ENCODE measurements at places on chromosomes 16 and 17.
A peak's percentile ranks its signal among the peaks of the same experiment; 100 is the strongest.

DNA sequence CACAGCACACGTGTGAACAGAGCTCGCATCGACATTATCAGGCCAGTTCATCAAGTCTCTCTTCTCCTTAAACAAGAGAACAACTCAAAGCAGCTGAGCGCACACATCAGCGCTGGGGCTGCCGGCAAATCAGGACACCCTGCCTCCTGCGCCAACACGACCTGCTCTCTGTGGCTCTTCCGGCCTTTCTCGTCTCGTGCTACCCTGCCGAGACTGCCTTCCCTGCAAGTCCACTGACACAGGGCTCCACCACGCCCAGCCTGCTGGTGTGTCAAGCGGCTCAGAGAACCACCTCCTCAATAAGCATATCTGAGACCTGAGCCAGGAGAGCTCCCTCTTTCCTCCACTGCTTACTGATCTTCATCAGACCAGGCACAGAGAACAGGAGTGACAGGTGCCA lies 96.9 kb downstream of the ZNF778 start:
- DNase-seq, result peak; percentile 85

DNA sequence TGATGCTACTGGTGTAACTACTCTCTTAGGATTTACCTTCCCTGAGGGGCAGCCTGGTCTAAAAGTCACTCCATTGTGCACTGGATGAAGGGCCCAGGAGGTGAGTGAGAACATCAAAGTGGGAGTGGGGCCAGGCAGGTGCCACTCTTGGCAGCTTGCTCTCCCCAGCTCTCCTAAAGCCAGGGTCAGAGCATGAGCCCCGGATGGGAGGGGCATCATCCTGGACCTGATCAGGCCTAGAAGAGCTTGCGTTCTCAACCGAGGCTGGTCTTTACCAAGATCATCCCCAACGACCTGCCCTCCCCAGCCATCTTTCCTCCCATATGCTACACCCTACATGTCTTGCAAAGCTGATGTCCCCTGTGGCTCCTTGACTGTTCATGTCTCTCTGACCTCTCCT lies 87.1 kb downstream of the AIPL1 start:
- no peak for DNase-seq

GRCh38 chr17:4509401-4509800 lies 10.7 kb downstream of the SPNS2 start:
- peak; percentile 38 for DNase-seq

GRCh38 chr16:31754998-31755615 lies 118.5 kb upstream of the ZNF267 start:
- DNase-seq, result no peak

DNA sequence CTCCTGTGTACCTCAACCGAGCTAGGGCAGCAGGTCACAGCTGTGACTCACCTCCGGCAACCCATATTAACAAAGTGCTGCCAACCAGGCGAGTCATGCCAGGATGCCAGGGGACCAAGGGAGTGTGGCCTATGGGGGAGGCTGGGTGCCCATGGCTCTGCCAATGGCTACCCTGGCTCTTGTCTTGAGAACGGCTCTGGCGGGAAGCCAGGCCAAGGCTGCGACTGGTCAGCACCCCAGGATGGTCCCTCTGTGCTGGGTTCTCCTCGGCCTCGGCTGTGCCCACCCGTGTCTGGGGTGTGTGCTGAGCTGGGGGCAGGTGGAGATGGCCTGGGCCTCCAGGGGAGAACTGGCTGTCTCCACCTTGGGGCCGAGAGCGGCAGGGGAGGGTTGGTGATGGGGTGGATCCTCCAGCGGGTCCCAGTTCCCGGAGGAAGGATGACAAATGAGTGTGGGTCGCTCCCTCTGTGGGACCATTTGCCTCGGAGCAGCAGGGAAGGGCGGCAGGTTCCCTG lies 75.8 kb downstream of the MRC2 start:
- DNase-seq, result peak; percentile 12

DNA sequence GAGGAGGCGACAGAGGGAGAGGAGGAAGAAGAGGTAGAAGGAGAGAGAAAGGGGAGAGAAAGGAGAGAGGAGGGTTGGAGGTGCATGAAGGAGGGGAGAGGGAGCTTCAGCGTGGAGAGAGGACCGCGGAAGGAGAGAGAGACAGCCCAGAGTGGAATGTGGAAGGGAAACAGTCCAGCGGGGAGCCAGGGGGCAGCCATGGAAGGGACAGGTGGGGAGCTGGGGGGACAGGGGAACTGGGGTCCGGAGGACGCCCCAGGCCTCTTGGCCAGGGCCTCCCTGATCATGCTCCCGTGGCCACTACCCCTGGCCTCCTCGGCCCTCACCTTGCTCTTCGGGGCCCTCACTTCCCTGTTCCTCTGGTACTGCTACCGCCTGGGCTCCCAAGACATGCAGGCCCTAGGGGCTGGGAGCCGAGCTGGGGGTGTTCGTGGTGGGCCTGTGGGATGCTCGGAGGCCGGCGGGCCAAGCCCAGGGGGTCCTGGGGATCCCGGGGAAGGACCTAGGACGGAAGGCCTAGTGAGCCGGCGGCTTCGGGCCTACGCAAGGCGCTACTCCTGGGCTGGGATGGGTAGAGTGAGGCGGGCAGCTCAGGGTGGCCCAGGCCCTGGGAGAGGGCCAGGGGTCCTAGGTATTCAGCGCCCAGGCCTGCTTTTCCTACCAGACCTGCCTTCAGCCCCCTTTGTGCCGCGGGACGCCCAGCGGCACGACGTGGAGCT lies 759 bp downstream of the ASPHD1 start:
- DNase-seq, result no peak

GRCh38 chr16:23434380-23434779 lies 18.6 kb downstream of the COG7 start:
- DNase-seq, result peak; percentile 7

DNA sequence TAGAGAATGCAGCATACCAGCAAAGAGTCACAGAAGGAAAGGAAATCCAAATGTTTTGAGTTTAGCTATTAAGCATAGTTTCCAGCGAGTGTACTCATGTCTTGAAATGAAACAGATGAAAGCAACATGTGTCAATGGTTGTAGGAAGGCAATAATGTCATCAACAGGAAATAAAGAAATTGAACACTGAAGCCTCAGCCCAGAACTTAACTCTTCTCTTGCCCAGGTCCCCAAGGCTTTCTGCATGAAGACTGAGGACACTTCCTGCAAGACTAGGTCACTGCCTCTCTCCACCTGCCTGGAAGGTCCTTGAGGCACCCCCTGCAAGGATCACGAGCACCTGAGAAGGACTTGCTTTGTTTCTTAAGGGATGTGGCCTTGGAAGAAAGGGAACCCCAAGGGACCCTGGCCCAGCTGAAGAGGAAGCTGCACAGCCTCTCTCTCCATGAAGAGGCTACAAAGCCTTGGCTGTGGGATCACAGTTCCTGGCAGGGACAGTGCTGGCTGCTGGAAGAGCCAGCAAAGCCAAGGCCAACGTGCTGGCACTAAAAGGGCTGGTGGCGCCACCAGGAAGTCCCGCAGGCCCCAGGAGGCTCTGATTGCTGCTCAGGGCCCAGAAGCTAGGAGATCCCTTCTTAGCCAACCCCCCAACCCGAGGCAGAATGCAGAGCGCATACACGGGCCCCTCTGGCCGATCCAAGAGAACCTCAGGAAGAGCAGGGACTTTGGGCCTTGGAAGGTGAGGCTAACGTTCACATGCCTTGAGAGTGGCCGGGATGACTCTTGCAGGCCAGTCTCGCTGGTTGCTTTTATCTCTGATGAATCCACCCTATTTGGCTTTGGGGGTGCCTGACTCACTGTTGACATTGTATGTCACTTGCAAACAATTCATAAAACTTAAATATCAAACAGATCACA lies 23.4 kb upstream of the AXIN2 start:
- DNase-seq, result no peak

GRCh38 chr16:90032674-90033331 lies 13.5 kb upstream of the DBNDD1 start:
- no peak for DNase-seq

GRCh38 chr17:48647103-48647962 lies 21.2 kb upstream of the HOXB9 start:
- no peak for DNase-seq

DNA sequence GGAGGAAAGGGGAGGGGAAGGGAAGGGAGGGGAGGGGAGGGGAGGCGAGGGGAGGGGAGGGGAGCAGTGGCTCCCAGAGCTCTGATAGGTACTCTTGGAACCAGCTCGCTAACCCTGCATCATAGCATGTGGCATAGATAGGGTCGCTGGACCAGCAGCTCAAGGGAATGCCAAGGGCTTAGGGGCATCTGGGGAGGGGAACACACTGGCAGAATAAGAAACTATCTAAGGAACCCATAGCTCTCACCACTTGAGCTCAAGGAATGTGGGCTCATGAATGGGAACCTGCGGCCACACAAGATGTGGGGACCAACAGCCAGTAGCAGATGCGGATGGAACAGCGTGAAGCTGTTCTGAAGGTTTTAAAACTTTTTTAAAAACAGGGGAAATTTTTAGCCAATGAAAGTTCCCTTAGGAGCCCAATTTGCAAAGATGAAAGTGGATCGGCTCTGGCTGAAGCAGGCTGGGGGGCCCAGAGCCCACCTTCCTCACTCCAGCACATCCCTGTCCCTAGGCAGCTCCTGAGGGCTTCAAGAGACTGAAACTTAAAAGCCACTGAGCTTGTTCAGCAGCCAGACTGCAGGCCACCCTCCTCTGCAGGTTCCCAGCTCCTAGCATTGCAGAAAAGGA lies 46.9 kb downstream of the PIMREG start:
- no peak for DNase-seq

GRCh38 chr17:72942579-72942978 lies 149.9 kb downstream of the SLC39A11 start:
- no peak for DNase-seq

DNA sequence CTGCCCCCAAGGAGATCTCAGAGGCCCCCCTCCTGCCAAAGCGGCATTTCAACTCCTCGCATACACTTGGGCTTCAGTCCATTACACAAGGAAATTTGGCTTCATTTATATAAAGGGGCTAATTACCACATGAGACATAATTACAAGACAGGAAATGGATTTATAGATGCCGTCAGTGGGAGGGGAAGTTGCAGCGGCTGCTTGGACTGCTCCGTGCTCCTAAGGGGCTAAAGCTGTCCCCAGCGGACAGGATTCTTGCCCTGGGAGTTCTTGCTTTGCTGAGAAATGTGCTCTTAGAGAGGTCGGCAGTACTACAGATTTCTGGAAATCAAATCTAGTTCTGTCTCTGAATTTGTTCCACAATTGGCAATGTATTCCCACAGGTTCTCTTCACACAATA lies 57.2 kb upstream of the NLK start:
- no peak for DNase-seq

- peak; percentile 96 for DNase-seq
Observed at GRCh38 chr17:5281814-5282641, at the start of gene RABEP1. RABEP1 (plus strand) TSS chr17:5282284; CDS start chr17:5282487, 203 bp downstream.

GRCh38 chr17:20954794-20955193 lies 88.0 kb downstream of the USP22 start:
- DNase-seq, result no peak

- DNase-seq, result peak; percentile 59
Observed at GRCh38 chr17:76271669-76272540, 6.8 kb downstream of the UBALD2 start.

DNA sequence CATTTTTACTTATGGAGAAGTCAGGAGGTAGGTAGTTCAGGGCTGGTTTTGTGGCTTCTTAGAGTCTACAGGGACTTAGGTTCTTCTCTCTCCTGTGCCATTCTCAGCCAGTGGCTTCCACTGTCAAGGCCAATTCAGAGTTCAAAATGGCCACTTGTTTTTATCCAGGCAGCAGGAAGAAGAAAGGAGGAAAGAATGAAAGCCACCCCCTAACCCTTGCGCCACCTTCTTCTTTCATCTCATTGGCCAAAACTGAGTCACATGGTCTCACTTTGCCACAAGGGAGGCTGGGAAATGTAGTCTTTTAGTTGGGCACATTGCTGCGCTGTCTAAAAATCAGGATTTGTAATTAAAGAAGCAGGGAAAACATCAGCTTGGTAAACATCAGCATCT lies 60.8 kb upstream of the MED9 start:
- no peak for DNase-seq

DNA sequence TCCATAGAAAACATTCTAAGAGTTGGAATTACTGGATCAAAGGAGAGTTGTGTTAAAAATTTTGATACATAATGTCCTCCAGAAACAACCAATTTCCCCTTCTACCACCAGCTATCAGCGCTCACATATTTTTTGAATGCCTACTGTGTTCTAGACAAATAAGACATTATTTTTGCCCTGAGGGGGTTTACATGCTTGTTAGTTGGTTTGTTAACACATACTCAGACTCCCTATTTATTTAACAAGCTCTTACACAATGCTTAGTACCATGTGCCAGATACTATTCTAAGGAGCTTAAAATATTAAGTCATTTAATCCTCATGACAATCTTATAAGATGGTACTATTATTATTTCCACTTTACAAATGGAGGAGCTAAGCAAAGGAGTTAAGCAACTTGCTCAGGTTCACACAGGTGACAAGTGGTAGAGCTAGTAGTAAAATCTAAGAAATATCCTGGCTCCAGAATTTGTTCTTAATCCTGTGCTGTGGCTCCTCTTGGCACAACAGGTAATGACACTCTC lies 194.2 kb downstream of the UTP18 start:
- DNase-seq, result no peak

GRCh38 chr16:27230562-27231001 lies 27.3 kb downstream of the KDM8 start:
- peak; percentile 89 for DNase-seq

All from CD4-positive, alpha-beta T cell treated with Interleukin-17A for 4 hours (primary cell).